ENCODE measurements at places on chromosomes 5 and 9. TPM values are rescaled to one million over a fixed set of nuclear protein-coding genes. Genes with fewer than 3 reads are reported as not detected.

Gene PCDHGB7
- polyA plus RNA-seq = 1.9 TPM

Gene PPIC
- 58.9 TPM for polyA plus RNA-seq

Gene TSLP
- polyA plus RNA-seq = 8.7 TPM

Gene SHOC1
- polyA plus RNA-seq = not detected

Gene FCN1
- polyA plus RNA-seq = 1.5 TPM

Gene RAD50
- 11.6 TPM for polyA plus RNA-seq
